Frontal cortex (tissue), 4 donors: ENCODE measurements at places on chromosomes 2 and 18. TPM values are rescaled to one million over a fixed set of nuclear protein-coding genes. Genes with fewer than 3 reads are reported as not detected.

RPL37A gene
- 3,585 TPM for total RNA-seq

GALNT14 gene
- total RNA-seq = 10.2 TPM

NEDD4L gene
- 108 TPM for total RNA-seq

FAP gene
- total RNA-seq = 2.4 TPM

LGALSL gene
- total RNA-seq = 66.9 TPM

MEP1B gene
- total RNA-seq = 0.41 TPM

RMC1 gene
- total RNA-seq = 44.8 TPM

FZD7 gene
- total RNA-seq = 15.5 TPM

MROH2A gene
- not detected for total RNA-seq

TEX44 gene
- total RNA-seq = not detected

ACMSD gene
- not detected for total RNA-seq

UGT1A4 gene
- not detected for total RNA-seq

CDK15 gene
- 0.82 TPM for total RNA-seq

LOXHD1 gene
- 0.41 TPM for total RNA-seq

MREG gene
- total RNA-seq = 2.4 TPM

ALK gene
- 2.0 TPM for total RNA-seq

MC2R gene
- under 0.01 TPM for total RNA-seq
